ENCODE measurements at places on chromosomes 1 and 21. TPM values are rescaled to one million over a fixed set of nuclear protein-coding genes. Genes with fewer than 3 reads are reported as not detected.
A peak's percentile ranks its signal among the peaks of the same experiment; 100 is the strongest.

- no peak for DNase-seq
Measured at GRCh38 chr1:8678673-8679394, 138.6 kb downstream of the RERE start.

GRCh38 chr1:230507666-230508402 lies 81.7 kb upstream of the PGBD5 start:
- peak; percentile 81 for DNase-seq

GRCh38 chr21:31186916-31187315 lies 148.6 kb upstream of the KRTAP19-8 start:
- DNase-seq, result no peak

DNA sequence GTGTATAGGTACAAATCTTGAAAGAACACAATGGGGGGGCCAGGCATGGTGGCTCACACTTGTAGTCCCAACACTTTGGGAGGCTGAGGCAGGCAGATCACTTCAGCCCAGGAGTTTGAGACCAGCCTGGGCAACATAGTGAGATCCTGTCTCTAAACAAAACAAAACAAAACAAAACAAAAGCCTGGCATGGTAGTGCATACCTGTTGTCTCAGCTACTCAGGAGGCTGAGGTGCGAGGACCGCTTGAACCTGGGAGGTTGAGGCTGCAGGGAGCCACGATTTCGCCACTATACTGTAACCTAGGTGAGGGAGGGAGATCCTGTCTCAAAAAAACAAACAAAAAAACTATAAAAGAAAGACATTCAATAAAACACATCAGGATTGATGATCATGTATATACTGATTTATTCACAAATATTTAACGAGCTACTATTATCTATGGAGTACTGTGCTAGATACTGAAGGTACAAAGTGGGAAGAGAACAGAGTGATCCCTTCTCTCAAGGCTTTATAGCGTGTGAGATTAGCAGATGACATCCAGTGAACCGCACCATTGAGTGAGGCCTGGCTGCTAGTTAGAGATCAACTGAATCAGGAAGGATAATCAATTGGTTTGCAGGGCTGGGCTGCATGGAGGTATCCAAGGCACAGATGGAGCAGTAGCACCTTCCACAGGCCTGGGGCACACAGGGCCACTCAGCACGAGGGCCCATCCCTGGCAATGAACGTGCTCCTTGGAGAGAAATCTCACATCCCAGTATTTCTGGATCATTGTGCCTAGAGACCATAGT lies 26.4 kb downstream of the ELF3 start:
- no peak for DNase-seq

GRCh38 chr1:196438329-196438728 lies 169.9 kb downstream of the KCNT2 start:
- no peak for DNase-seq

DNA sequence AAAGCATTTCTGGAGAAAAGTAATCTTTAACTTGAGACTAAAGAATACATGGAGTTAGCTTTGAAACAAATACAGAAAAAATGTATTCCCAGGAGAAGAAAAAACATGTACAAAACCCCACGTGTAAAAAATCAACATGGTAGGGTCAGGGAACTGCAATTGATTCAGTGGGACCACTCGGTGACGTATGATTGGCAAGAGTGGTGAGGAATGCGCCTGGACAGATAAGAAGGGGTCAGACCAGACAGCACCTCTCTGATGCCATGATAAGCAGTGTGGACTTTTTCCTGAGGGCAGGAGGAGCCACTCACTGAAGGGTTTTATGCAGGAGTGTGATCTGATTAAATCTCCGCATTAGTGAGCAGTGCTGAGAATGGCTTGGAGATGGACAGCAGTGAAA lies 142.5 kb downstream of the DAB1 start:
- no peak for DNase-seq

GRCh38 chr1:68975212-68975933 lies 478.5 kb upstream of the DEPDC1 start:
- no peak for DNase-seq

GRCh38 chr1:48061162-48062136 lies 64.3 kb upstream of the TRABD2B start:
- DNase-seq, result peak; percentile 43

DNA sequence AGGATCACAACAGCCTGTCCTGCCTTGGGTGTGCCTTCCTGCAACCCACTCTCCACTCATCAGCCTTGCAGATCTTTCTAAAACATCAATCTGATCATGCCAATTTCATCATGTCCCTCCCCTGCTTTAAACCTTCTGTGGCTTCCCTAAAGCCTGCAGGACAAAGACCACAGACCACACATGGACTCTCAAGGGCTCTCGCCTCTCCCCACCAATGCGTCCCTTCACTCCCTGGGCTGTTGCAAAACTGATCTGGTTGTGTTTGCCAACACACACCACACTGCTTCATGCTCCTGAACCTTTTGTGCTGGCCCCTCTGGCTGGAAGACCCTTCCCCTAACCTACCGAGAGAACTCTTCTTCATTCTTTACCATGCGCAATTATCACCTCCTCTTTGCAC lies 72.4 kb downstream of the ITPKB start:
- DNase-seq, result no peak

DNA sequence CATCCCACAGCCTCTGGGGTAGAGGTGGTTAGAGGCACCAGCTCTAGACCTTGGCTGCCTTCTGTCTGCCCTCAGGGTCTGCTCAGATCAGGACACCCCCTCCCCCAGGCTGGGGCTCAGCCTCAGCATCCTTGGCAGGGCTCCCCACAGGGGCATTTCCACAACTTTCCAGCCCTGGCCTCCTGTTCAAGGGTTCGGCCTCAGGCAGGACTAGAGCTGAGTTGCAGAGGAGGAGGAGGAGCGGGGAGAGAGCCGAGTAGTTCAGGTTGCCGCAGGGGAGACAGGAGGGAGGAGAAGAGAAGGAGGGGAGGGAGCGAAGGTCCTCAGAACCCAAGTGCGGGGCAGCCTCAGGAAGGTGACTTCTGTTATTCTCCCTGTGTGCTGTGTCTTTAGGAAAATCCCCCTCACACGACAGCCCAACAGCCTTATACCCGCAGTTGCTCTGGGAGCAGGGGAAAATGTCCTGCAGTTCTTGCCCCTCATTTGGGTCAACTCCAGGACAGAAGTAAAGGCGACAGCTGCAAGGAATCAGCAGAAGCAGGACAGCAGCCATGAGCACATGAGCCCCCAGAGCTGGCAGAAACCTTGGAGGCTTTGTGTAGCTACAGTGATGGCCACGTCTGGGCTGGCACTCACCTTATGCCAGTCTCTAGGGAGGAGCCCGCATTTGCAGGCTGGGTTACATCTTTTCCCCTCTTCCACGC lies 46.5 kb upstream of the TENT5B start:
- no peak for DNase-seq

DNA sequence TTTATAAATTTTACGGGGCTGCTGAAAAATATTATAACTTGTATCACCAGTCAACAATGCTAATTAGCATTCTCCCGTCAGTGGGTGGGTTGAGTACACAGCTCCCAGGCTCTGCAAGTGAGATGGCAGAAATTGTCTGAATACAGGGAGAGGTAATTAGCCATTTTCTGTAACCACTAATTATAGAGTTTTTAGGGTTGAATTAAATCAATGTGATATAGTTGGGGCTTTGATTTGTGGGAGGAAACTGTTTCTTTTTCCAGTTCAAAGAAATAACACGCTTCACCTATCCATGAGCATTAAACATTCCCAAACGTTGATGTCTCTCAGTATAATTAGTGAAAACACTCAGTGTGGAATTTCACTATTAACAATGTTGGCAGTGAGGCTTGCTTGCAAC lies 1.5 kb downstream of the VANGL1 start:
- DNase-seq, result no peak

DNA sequence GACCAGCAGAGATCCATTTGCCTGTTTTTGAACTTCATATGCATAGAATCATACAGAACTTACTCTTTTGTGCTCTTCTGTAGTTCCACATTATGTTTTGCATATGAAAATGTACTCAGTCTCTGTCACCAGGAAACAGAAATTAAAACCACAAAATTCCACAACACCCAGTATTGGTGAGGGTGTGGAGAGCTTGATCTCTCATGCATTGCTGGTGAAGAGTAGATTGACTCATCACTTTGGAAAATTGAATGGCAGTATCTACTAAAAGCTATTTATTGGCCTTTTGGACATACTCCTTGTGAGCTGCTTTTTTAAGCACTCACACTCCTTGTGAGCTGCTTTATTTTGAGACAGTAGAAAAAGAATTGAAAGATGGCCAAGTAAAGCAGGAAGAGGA lies 43.3 kb downstream of the VTCN1 start:
- DNase-seq, result no peak

DNA sequence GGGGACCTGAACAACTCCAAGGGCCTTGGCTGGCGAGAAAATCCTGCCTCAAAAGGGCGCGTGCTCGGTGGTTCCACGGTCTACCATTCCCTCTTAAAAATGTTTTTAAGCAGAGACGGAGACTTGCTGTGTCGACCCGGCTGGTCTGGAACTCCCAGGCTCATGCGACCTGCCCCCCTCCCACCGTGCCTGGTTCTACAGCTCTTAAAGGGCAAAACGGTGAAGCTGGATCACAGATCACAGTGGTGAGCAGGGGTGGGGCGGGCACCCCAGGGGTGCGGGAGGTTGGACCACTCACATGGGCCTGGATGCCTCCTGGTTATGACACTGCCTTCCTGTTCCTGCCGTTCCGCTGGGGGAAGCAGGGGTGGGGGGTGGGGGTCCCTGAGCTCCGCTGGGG lies 4.2 kb upstream of the C1orf159 start:
- peak; percentile 15 for DNase-seq

DNA sequence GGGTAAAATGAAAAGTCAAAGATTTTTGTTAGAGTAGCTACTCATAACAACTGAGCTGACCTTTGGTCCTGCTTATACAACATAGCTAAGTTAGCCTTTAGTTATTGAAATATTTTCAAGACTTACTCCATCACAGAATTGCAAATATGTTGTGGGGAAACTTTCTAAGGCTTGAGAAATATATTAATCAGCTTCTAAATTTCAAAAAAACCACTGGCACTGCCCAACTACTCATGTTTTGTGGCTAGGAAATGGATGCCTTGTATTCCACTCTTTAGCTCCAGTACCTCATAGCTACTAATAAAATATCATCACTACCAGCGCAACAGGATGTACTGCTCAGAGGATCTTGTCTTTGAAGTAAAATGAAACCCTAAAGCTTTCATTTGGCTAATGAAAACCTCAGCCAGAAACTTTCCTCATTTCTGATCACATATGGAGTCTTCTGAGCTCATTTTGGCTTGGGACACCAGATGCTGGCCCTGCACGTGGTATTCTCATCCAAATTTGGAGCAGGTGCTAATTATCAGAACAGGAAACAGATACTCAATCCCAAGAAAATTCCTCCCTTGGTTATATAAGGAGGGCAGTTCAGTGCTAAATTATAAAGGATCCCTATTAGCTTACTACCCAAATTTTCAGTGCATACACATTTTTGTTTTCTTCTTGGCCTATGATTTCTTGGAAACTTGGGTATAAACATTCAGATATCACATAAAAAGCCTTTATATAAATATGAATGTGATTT lies 690.7 kb downstream of the ADGRL2 start:
- DNase-seq, result no peak

DNA sequence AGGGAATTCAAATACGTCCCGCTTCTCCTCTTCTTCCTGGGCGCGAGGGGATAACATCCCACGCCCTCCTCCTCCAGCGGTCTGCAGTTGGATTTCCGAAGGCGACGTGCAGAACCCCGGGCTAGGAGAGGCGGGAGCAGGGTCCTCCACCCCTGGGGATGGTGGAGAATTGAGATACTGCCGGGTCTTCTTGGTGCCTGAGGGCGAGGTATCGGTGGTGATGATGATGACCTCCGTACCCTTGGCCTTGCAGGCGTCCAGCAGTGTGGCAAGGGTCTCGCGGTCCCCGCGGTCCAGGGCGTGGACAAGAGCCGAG lies 3.2 kb upstream of the LIX1L start:
- peak; percentile 70 for DNase-seq

- no peak for DNase-seq
Measured at GRCh38 chr1:16438516-16438915, 1.3 kb upstream of the SPATA21 start.

DNA sequence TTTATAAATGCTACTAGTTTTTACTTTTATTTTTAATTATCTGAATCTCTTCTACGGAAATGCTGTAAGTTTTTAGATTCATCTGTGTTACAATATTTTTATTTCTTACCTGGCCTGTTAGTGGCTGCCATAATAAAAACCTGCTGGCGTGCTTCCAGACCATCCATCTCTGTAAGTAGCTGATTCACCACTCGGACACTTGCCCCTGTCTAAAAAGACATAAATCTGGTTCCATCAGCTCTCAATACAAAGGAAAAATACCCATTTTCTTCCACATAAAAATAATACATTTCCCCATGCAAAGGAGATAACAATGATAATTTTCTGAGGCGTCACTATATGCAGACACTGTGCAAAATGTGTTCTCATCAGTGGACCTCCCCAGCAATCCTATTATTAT lies 62.0 kb downstream of the NVL start:
- DNase-seq, result no peak

GRCh38 chr1:234960722-234961455 lies 167.7 kb downstream of the TOMM20 start:
- peak; percentile 65 for DNase-seq

DNA sequence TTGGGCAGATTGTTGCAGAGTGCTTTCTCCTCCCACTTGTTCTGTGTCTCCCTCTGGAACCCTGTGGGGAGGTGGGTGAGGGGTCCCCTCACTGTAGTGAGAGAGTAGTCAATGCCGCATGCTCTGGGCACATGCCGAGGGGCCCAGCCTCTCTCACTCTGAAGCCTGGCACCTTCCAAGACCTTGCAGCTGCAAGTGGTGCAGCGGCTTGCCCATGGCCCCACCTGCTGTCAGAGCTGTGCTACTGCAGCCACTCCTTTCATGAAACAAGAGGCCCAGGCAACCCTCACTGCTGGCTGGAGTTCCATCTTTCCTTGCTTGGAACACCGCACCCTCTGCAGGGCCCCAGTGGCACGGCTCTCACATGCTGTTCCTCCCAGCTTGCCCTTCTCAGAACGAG lies 58.4 kb upstream of the COL6A1 start:
- peak; percentile 92 for DNase-seq

- DNase-seq, result no peak
Measured at GRCh38 chr1:72547412-72547811, 265.1 kb upstream of the NEGR1 start.

- peak; percentile 90 for DNase-seq
Measured at GRCh38 chr1:202144402-202145067, at the start of gene ARL8A. Gene ARL8A, minus strand, starts transcription at chr1:202144737. Its CDS starts 165 bp downstream, at chr1:202144572.

Gene LCE2B
- not detected for total RNA-seq

Gene TMPRSS15
- total RNA-seq, result not detected

Gene ZNF691
- total RNA-seq, result 10.3 TPM

Data from right cardiac atrium (tissue), 5 donors.